ENCODE measurements at places on chromosomes 2 and 18. TPM values are rescaled to one million over a fixed set of nuclear protein-coding genes. Genes with fewer than 3 reads are reported as not detected.

GCG gene
- not detected for total RNA-seq

POTEI gene
- not detected for total RNA-seq

SRBD1 gene
- total RNA-seq, result 11.7 TPM

IL1R1 gene
- 22.9 TPM for total RNA-seq

IKZF2 gene
- 4.1 TPM for total RNA-seq

DSG2 gene
- total RNA-seq, result 557 TPM

TTN gene
- total RNA-seq, result under 0.01 TPM

PDE1A gene
- 0.21 TPM for total RNA-seq

HDAC4 gene
- total RNA-seq, result 15.9 TPM

CREG2 gene
- total RNA-seq, result 3.1 TPM

KLHL29 gene
- total RNA-seq, result 9.9 TPM

CIB4 gene
- total RNA-seq, result not detected

BOLL gene
- total RNA-seq, result not detected

CD8B2 gene
- not detected for total RNA-seq

ITGA4 gene
- total RNA-seq, result under 0.01 TPM

HOXD9 gene
- not detected for total RNA-seq

TMEM18 gene
- 14.1 TPM for total RNA-seq

RBKS gene
- 1.7 TPM for total RNA-seq

ESPNL gene
- under 0.01 TPM for total RNA-seq

DES gene
- not detected for total RNA-seq

NIF3L1 gene
- 32.1 TPM for total RNA-seq

MC5R gene
- total RNA-seq, result not detected

PIK3C3 gene
- 31.1 TPM for total RNA-seq

TDRD15 gene
- not detected for total RNA-seq

STPG4 gene
- 0.07 TPM for total RNA-seq

NR4A2 gene
- 0.57 TPM for total RNA-seq

GPR45 gene
- total RNA-seq, result not detected

CD28 gene
- total RNA-seq, result not detected

PARD6G gene
- 34.5 TPM for total RNA-seq

EGR4 gene
- not detected for total RNA-seq

CNTNAP5 gene
- total RNA-seq, result not detected

FBXO48 gene
- total RNA-seq, result 0.68 TPM

NPPC gene
- not detected for total RNA-seq

Data from nasal cavity respiratory epithelium epithelial cell of viscerocranial mucosa (primary cell).